ENCODE measurements at places on chromosomes 1 and 21.
A peak's percentile ranks its signal among the peaks of the same experiment; 100 is the strongest.

GRCh38 chr1:208479435-208479834 is 235.3 kb upstream of the PLXNA2 start:
- DNase-seq = no peak

DNA sequence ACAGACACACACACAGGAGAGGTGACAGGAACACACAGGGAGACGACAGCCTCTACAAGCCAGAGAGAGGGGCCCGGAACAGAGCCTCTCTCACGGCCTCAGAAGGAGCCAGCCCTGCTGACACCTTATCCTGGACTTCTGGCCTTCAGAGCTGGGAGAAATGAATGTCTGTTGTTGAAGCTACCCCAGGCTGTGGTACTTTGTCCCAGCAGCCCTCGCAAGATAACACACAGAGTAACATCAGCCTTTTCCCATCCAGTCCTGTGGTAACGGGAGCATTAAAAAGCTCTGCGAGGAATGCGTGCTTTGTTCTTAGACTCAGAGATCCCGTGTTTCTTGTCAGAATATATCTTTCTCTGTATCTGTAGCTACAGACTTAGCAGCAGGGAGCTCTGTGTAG is 131.2 kb downstream of the SIM2 start:
- DNase-seq = no peak

DNA sequence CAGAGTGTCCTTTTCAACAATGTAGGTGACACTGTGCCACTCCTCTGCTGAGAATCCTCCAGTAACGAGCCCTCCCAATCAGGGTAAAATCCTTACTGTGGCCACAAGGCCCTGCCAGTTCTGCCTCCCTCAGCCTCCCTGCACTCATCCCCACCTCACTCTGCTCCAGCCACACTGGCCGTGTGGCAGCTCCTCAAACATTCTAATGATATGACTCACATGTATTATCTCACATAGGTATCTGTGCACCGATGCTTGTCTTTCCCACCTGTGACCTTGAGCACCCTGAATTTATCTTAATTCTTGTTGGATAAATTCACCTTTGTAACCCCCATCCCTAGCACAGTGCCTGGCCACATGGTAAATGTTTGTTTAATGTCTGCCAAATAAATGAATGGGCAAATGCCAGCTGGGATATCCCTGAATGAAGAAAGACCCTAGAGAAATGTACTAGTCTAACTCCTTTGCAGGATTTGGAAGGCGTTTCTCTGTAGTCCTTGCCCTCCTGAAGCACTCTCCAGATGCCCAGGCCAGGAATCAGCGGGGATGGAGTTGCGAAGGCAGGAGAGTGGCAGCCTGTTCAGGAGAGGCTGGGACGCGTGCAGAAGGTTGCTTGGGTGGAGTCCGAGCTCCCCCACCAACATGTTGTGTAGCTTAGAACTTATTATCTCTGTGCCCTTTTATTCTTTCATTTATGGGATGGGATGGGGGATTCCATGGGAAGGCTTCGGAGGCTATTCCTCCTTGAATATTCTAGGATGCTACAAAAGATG is 106.0 kb downstream of the TMEM53 start:
- DNase-seq = no peak

DNA sequence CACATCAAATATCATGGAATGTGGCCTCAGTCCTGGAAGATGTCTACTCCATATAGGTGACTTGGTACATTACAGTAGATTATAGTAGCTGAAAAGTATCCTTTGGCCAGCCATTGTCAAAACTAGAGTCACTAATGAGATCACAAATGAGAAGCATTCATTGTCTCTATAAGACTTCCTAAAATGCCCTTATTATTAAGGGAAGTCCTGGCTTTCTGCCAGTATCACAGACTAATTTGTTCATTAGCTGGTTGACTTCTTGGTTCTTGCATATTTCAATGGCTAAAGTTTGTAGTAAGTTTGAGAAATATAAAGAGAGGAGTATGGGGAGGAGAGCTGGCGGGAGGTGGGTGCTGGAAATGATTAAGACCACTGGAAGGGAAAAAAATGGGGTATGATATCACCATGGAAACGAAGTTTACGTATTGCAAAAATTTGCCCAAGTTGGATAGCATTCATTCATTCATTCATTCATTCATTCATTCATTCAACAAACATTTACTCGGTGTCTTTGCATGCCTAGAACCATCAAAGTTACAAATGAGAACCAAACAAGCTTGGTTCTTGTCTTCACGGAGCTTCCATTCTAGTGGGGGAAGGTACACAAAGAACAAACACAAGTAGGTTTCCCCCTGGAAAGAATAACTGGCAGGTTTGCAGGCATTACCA is 11.7 kb upstream of the B3GALNT2 start:
- DNase-seq = no peak

DNA sequence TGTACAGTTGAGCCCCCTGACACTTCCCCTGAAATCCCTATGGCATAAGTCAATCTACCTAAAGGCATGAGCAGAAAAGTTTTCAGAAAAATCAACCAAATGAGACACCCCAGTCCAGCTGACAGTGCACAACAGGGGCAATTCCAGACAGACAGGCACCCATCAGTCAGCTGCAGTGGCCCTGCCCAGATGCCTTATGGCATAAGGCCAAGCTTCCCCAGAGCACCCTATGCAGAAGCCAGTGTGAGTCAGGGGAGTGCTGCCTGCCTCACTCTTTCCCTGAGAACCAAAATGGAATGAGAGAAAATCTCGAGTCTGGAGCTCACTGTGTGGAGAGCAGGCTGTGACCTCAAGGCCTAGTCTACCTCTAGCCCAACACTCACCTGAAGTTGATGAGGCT is 38.1 kb downstream of the MRAP start:
- DNase-seq = peak; percentile 42

DNA sequence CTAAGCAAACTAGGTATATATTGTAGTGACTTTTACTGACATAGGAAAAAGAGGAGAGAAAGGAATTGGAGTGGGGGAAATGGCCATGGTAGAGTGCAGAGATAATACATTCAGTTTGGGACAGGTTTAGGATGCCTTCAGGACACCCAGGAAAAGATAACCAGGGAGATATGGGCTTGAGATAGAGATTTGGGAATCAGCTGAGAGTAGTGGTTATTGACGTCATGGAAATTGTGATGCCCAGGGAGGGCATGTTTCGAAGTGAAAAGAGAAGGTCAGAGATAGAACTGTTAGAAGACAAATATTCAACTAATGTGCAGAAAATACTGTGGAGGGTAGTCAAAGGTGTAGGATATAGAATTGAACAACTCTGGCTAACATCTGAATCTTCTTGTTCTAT is 40.6 kb downstream of the CAMSAP2 start:
- DNase-seq = no peak

GRCh38 chr1:32357614-32358013 is 4.7 kb downstream of the FAM229A start:
- no peak for DNase-seq

DNA sequence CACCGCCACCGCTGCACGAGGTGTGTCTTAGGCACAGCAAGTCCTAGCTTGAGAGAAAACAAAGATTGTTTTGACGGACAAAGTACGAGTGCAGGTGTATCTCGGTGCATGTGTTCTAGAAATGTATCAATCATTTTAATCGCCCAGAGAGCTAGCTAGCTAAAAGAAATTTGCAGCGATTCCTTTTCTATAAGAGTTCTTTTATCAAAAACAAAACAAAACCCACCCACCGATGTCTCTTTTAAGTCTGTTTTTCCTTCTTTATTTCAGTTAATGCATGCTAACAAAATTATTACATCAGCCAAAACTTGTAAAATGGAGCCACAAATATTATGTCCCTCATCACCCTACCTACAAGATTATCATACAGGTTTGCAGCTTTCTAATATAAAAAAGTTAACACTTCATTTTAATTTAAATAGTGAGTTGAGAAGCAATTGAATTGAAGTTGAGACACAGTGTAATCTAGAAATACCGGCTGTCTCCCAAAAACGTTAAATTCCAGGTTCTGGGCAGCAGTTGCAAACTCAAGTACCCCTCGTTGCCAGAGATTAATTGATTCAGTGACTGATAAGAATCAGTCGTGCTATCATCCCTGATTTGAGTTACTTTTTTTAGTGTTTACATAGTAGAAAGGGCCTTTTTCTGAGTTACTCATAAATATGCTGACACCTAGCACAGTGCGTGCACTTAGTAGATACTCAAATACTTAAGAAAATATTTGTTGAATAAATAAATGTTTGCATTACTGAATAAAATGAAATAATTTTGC is 1.5 kb upstream of the SYDE2 start:
- no peak for DNase-seq

GRCh38 chr1:69930396-69930795 is 275.0 kb downstream of the LRRC40 start:
- no peak for DNase-seq

DNA sequence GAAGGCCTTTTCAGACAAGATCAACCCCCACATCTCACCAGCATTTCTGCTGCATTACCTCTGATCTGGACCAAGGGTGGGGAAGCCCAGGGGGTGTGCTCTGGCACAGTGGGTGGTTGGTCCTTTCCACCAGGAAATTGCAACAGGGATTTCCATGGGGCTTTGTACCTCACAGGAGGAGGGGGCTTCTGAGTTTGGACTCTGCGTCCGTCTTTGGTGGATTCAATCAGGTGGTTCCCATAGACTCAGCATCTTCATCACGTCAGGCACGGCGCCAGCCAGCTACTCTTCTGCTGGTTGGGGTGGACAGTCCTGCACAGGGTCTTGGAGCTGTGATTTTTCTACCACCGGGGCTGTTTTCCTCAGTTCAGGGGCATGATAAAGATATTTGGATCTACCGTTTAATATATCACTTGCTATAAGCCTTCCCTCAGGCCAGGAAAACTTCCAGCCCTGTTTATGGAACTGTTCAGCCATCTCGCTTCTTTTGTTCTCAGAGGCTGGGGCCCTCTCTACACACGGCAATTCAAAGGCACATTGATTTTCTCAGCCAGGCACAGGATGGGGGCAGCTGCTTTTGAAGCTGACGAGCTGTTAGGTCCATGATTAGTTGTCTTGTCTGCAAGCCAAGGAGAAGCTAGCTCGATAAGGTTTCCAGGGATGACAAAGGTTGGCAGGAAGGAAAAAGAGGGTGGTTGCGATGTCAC is 467.3 kb downstream of the CAMTA1 start:
- DNase-seq = no peak

DNA sequence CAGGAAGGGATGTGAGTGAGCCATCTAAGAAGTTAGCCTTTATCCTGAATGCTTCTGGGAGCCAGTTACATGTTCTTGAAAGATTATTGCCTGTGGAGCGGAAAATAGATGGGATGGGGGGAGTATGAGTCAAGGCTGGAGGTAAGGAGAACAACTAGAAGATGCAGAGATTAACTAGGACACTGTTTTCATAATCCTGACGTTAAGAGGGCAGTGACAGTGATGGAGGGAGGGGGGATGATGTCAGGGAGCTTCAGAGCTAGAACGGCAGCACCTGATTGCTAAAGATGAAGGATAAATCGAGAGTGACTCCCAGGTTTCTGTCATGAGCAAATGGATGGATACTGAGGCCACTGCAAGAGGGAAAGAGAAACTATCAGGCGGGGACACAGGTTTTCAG is 10.0 kb upstream of the RCSD1 start:
- no peak for DNase-seq

DNA sequence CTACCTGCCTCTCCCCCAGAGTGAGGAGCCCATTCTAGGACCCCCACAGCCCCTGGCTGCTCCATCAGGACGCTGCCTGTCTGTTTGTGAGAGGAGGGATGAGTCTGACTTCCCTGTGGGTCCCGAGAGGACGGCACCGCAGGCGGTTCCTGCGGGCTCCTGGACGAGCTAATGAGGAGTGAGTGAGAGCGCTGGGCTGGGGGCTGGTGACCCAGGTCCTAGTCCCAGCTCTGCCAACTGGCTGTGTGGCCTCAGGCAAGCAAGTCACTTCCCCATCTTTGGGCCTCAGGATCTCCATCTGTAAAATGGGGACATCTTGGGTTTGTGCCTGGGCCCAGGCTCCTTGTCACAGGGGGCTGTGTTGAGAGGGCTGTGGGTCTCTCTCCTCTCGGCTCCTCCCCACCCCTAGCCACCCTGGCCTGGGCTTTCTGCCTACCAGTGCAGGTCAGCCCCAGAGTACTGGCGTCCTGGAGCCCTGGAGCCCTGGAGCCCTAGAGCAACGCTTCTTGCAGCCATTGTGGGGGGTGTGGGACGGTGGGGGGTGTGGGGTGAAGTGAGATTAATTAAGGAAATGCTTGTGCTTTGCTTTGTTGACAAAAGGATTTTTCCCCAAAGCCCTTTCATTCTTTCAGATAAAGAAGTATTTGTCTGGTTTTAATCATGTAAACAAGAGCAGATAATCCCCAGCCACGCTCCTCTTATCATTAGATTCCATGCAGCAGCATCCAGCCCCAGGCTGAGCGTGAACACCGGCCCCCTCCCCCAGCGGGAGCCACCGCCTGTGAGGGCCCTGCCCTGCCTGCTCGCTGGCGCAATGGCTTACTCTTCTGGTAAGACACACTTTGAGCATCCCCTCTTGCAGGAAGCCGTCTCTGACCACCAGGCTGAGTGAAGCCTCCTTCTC is 26.8 kb downstream of the SLC1A7 start:
- DNase-seq = no peak

- DNase-seq = no peak
These were observed 59.8 kb downstream of the XCL1 start for GRCh38 chr1:168636200-168636599.

GRCh38 chr1:32786856-32787255 is 30.3 kb downstream of the YARS1 start:
- no peak for DNase-seq

GRCh38 chr1:205565799-205566198 is 61.3 kb downstream of the CDK18 start:
- no peak for DNase-seq

- DNase-seq = no peak
These were observed 131.8 kb downstream of the ATP6V1G3 start for GRCh38 chr1:198408716-198409115.

GRCh38 chr1:62462370-62462769 is 25.5 kb downstream of the USP1 start:
- DNase-seq = no peak

GRCh38 chr1:171468120-171468750 is 17.1 kb upstream of the PRRC2C start:
- DNase-seq = no peak

GRCh38 chr1:117627546-117628130 is 21.8 kb downstream of the TENT5C start:
- DNase-seq = no peak
